Psoas muscle (tissue), 8 donors: ENCODE measurements at places on chromosomes 3 and 15.

DNA sequence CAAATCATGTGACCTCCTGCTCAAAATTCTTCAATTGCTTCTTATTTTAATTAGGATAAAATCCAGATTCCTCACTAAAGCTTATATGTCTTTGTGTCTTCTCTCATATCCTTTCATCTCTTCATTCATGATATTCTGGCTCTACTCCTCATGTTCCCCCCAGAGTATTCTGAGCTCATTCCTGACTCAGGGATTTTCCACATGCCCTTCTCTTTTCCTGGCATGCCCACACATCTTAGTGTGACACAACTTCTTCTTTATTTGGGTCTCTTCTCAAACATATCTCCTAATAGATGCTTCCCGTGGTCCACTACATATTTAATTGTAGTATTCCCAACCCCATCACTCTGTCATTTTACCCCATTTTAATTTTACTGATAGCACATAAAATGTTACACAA lies 15.2 kb upstream of the MBNL1 start:
- no peak for DNase-seq

- no peak for DNase-seq
Observed at GRCh38 chr15:58221591-58222241, 83.5 kb downstream of the AQP9 start.

DNA sequence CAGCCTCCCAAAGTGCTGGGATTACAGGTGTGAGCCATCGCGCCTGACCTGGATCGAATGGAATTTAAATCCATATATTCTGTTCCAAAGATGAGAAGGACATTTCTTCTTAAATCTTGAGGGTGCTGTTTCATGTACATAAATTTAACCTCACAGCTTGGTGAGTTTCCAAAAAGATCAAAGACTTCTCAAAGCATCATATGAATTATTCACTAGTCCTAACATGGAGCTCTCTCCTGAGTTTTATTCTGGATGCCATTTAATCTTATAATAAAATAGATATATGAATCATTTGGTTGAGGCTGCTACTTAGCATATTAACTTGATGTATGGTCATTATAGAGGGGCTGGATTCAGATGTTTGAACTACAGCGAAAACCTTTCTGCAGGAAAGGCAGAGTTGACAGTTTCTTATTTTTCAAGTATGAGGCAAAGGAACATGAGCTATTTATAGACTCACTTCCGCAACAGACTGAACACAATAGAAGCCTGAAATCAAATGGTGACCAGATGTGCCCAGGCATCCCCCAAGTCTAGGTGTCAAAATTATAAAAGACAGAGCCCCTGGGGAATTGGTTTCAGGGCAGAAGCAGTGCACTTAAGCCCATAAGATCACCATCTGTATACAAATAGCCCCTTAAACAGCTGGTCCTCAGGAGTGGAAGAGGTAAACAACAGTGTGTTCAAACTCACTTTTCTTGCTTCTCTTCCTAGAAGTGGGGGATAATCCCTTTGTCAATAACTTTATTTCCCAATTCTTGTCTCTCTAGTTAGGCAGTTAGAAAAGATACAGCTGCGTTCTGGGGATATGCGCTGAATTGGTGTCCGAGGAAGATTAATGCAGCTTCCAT lies 29.7 kb downstream of the STARD9 start:
- no peak for DNase-seq

- DNase-seq, result no peak
Observed at GRCh38 chr15:69486481-69487110, 34.0 kb downstream of the RPLP1 start.

DNA sequence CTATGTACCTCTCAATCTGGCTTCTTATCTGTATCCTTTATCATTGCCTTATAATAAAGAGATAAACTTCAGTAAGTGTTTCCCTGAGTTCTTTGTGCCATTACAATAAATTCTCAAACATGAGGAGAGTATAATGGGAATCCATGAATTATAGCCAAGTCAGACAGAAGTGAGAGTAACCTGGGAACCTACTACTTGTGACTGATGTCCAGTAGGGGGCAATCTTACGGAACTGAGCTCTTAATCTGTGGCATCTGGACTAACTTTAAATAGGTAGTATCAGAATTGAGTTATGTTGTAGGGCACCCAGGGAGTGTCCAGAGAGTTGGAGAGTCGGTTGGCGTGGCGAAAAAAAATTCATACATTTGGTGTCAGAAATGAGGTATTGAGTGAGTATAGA lies 542.6 kb downstream of the ZBBX start:
- DNase-seq, result no peak
